Caco-2 (cell line): ENCODE measurements at places on chromosomes 4 and X.

DNA sequence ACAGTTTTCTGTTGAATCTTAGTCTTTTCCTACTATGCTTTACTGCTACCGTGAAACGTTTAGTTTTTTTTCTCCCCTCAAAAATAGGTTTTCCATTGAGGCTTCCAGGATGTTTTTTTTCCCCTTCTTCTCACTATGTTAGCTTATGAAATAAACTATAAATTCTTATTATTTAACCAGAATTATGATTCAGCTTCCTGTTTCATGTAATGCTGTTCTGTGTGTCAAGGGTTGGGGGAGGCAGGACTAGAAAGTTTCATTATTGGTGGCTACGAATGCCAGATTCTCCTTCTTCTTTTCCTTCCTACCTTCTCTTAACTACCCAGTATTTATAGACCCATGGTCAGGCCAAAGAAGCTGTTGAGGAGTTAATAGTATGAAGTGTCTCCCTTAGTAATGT, 11.8 kb downstream of the CLCN5 start:
- no peak for DNase-seq

DNA sequence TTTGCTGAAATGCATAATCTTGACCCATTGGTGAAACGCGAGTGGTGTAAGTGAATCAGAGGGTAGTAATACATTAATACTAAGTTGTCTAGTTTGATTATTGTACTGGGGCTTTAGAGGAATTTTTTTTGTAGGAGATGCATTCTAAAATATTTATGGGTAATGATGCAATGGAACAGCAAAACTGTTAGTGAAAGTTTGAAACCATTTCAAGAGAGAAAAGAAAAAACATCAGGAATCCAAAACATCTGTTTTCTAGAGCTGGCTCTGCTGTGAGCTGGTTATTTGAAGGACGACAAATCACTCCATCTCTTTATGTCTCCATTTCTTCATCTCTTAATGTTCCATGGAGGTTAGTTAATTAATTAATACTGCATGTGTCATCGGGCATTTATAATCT, 351.9 kb upstream of the FAT1 start:
- no peak for DNase-seq

GRCh38 chr4:125529071-125529470, 214.3 kb downstream of the FAT4 start:
- no peak for DNase-seq

DNA sequence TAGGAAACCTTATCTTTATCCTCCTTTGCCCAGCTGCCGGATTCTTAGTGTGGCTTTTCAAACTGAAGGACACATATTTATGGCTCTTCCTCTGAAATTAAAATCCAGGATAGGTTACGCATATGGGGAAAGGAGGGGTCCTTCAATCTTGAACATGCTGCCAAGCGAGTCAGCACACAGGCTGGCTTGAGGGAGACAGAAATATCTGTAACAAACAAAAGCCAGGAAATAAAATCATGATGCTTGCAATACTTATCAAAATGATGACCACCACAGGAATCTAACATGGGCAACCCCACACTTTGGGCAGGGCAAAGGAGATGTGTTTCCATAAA, 196.4 kb upstream of the LDB2 start:
- no peak for DNase-seq

DNA sequence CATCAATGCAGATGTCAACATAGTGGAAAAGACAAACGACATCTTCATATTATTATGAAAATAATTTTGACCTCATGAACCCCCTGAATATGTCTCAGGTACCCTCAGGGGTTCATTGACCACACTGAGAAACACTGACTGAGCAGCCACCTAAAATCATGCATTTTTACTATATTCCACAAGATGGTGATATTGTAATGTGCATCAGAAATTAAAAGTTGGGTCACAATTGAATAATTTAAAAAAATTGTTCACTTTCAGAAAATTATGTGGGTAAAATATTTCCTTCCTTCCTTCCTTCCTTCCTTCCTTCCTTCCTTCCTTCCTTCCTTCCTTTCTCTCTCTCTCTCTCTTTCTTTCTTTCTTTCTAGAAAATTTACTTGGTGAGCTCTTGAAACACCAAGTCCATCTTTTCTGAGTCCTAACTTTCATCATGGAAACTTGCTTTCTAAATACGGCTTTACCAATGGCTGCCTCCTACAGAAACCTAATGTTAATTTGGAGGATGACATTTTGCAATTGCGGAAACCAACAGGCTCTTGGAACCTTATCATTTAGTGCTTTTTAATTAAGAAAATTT, 103.6 kb downstream of the RTL3 start:
- no peak for DNase-seq
